ENCODE measurements at places on chromosomes 16 and 17.

- no peak for DNase-seq
Measured at GRCh38 chr17:71337938-71338337, 782.9 kb upstream of the SOX9 start.

- no peak for DNase-seq
Measured at GRCh38 chr17:29880031-29880430, 50.0 kb downstream of the SSH2 start.

DNA sequence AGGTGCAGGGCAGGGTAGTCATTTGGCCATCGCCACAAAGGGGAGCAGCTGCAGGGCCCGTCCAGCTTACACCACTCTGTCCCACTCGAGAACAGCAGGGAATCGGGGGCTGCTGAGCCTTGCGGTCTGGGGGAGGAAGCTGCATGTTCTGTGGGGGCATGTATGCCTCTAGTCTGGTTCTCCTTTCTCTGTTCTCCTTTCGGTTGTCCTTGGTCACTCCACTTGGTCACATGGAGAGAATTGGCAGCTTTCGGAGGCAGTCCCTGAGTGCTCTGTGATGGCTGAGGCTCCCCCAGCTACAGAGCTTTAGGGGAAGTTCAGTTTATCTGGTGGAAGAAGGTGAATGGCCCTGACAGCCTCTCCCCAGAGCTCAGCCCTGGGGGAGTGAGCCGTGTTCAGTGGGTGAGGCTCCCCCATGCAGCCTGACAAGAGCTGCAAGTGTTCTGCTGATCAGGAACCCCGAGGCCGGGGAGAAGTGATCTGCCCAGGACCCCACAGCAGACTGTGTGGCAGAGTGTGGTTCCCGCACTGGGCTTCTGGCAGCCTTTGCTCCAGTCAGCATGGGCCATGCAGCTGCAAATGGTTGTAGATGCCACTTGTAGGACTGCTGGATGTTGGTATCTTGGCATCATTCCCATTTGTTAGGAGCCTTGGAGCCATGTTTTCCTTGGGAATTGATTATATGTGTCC is 22.3 kb upstream of the SMPD3 start:
- DNase-seq: no peak

DNA sequence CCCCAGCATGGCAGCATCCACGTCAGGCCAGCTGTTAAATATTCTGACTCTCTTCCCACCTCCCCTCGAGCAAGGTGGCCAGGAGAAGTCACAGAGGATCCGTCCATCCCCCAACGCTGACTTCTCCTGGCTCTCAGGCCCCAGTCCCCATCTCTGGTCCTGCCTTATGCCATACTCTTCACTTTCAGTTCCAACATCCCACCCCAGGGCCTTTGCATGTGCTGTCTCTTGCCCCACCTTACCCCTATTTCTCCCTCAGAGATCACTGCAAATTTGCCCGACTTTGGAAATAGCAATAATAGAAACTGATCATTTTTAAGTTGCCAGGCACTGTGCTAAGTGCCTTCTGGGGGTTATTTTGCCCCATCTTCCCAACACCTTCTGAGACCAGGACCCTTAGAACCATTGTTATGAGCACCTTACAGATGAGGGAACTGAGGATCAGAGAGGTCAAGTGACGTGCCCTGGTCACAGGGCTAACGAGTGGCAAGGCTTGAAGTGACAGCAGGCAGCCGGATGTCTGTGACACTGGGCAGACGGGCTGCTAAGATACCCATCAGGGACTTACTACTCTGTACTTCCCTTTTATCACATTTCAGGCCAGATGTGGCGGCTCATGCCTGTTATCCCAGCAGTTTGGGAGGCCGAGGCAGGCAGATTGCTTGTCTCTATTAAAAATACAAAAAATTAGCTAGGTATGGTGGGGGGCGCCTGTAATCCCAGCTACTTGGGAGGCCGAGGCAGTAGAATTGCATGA is 17.7 kb downstream of the HID1 start:
- no peak for DNase-seq

All from HTR-8/SVneo (cell line).